Activated naive CD4-positive, alpha-beta T cell treated with Interleukin-2 at 50 U/mL for 16 hours (primary cell): ENCODE measurements at places on chromosomes 3 and 15.

DNA sequence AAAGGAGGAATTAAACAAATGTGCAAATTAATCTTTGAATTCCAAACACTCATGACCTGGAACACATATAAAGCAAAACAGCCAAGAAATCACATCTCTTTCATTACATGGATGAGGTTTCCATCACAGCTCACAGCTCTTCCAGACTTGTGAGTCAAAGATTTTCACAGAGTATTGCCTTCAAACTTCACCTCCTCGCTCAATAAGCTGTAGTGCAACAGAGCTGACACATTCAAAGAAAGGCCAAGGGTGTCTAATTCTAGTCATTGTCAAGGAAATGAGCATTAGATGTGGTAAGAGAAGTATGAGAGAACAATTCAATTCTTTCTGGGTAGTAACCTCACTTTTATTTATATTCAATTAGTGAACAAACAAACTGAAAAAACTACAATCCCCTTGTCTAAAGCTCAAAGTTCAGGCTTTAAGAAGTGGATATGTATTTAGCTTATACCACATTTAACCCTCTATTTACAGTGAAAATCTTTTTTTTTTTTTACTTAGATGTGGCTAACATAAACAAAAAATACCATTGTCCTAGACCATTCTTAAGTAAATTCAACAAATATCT, 11.9 kb downstream of the WDR72 start:
- DNase-seq = no peak

DNA sequence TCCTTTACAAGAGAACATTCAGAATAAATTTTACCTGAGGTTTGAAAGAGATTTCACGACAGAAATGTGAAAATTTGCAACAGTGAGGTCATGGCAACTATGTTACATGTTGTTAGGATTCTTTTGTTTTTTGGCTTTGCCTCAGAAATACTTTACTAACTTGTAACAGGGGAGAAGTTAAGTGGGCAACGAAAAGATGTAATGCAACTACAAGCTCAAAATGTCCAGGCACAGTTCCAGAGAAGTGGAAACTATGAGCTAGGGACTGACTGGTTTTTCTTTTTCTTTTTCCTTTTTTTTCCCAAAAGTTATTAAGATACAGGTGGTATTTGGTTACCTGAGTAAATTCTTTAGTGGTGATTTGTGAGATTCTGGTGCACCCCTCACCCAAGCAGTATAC, 111.5 kb upstream of the PPP2R3A start:
- no peak for DNase-seq

DNA sequence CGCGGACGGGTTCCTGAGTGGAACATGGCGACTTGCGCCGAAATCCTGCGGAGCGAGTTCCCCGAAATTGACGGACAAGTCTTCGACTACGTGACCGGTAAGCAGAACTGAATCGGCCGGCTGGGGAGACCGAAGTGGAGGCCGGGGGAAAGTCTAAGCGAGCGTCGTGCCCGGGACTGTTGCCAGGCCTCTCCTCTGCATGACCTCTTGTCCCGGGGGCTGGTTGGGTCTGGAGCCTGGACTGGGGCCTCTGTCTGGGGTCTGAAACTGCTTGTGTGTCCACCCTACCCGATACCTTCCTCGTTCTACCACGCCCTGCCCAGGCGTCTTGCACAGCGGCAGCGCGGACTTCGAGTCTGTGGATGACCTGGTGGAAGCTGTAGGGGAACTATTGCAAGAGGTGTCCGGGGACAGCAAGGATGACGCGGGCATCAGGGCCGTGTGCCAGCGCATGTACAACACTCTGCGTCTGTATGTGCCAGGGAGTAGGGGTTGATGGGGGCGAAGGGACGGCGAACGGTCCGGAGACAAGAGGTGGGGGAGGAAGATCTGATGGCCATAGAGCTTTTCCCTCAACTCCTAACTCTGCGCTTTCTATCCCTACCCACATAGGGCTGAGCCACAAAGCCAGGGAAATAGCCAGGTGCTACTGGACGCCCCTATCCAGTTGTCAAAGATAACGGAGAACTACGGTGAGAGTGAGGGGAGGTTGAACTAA, at the start of gene ABCF3:
ABCF3 (plus strand) TSS at position 16 of the 718 bp plus-strand sequence; CDS start at position 25, 9 bp downstream.
- no peak for DNase-seq

DNA sequence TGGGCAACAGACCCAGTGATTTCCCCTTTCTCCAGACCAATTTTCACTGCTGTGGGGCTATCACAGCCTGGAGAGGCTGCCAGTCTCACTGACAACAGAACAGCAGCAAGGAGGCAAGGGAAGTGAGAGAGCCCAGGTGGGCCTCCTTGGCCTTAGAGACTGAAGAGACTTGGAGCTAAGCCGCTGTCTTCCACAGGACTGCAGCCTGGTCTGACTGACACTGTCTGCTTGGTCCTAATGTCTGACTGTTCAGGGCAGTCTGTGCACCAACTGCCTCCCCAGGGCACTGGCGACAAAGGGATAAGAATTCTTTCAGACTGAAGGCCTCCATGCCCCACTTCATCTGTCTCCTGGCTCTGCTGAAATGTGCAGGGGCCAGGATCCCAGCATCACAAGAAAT, 11.5 kb downstream of the POMGNT2 start:
- DNase-seq = no peak

- no peak for DNase-seq
Measured at GRCh38 chr15:99106417-99107220, 1.7 kb downstream of the SYNM start.

DNA sequence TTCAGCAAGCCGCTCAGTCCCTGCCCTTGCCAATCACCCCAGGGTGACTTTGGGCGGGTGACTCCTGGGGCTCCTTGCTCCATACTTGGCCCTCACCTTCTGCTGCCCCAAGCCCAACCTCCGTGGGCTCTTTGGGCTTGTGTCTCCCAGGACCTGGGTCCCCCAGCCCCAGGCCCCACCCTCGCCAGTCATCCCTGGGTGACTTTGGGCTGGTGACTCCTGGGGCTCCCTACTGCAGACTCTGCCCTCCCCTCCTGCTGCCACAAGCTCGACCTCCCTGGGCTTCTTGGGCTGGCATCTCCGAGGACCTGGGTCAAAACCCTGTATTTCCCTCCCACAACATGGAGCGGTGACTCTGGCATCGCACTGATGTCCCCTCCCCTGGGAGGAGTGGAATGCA, 151.5 kb downstream of the GOLGA6L4 start:
- DNase-seq = no peak

GRCh38 chr15:51623386-51623938, 891 bp upstream of the DMXL2 start:
- DNase-seq = no peak

DNA sequence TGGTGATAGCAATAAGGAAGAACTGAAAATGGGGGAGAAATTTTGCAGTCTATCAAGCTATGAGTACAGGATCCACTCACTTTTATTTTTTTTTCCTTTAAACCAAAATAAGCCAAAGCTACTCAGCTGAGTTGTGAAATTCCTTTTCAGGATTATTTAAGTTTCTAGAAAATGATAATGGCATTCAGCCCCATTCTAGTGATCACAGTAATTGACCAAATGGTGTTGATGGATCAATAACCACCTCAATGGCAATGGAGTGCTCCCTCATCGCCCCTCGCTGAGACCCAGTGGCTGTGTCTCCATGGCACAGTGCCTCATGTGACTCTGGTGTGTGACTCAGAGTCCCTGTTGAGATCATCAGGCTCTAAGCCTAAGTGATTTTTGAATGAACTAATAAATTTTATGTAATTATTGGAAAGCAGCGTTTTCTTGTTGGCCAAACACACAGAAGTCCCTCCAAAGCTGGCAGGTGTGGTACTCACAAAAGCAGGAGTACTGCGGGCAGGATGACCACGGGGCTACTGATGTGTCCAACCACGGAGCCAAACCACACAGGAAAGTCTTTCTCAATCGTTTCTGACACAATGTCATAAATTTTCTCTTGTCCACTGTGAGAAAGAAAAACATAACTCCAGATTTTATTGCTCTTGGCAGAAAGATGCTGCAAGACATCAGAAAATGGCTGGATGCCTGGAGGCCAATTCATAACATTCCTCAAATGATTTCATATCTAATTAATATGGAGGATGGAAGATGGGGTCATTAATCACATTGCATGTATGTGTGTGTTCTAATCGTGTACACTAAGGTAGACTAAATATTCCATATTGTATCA, 14.4 kb upstream of the STARD5 start:
- no peak for DNase-seq

DNA sequence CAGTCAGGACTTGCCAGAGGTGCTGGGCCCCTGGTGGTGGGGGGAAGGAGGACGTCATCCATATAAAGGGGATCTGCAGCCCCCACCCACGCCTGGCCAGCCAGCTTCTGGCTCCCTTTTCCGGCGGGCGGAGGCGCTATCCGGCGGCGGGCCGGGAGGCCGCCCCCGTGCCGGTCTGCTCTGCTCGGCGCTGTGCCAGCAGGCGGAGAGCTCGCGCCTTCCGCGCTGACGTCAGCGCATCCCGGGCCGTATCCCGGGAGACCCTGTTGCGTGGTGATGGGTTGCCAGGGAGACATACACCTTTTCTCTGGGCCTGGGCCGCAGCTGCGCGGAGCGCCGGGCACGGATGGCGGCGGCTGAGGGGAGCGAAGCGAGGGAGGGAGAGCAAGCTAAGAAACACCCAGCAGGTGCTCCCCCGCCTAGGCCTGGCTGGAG, 1.1 kb downstream of the FAM131A start:
- DNase-seq = no peak

- DNase-seq = no peak
Measured at GRCh38 chr15:101504373-101504772, 14.9 kb upstream of the PCSK6 start.

- DNase-seq = no peak
Measured at GRCh38 chr15:64398575-64398974, 10.9 kb downstream of the TRIP4 start.

DNA sequence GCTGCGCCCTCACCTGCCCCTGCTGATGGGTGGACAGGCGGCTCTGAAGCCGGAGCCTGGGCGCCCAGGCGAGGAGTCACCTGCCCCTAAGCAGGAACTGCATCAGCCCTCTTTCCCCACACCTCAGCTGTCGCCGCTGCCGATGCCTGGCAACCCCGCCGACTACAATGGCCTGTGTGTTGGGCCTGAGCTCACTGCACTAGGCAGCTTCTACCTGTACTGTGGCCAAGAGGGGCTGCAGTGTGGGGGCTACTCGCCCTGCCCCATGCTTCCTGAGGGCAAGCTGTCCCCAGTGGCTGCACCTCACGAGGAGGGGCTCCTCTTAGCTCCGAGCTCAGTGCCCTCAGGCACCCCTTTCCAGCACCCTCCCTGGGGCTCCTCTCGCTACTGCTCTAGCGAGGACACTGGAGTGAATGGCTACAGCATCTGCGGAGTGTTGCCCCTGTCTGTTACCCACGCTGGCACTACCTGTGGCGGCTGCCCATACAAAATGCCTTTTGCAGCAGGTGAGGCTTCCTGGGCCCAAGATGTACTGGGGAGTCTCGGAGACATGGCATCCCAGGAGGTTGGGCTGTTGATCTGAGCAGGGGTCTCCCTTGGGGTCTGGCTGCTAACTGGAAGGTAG, 11.3 kb upstream of the CHST14 start:
- no peak for DNase-seq

DNA sequence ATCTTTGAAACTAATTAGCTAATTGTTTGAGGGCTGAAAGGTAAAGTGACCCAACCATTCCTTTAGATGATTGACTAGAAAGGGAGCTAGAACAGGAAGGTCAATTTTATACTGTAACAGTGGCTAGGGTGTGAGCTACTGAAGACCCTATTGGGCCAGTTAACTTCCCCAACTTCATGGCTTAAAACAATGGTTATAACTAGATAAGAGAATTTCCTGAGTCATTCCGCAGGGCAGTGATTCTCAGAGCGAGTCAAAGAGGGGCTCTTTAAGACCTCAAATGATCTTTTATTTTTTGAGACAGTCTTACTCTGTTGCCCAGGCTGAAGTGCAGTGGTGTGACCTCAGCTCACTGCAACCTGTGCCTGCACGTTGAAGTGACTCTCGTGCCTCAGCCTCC, 33.7 kb upstream of the TTBK2 start:
- DNase-seq = no peak

GRCh38 chr3:31917303-31918005, 63.6 kb downstream of the OSBPL10 start:
- DNase-seq = no peak

DNA sequence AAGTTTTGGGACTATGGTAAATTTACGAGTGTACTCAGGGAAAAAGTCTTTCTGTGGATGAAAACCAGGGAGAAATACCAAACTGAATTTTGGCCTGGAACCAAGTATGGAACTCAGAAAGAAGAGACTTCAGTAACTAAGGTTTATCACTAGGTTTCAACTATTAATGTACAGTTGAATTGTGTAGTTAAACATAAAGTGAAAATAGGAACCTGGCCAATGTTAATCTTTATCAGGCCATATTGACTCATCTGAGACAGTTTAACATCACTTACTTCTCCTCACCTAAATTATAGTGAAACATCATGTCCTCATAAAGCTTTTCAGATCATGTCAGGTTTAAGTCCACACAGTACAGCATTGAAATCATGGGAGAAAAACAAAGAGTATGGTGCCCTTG, 197.7 kb downstream of the LSAMP start:
- DNase-seq = no peak

- DNase-seq = no peak
Measured at GRCh38 chr3:63390710-63391230, 112.7 kb downstream of the SYNPR start.

DNA sequence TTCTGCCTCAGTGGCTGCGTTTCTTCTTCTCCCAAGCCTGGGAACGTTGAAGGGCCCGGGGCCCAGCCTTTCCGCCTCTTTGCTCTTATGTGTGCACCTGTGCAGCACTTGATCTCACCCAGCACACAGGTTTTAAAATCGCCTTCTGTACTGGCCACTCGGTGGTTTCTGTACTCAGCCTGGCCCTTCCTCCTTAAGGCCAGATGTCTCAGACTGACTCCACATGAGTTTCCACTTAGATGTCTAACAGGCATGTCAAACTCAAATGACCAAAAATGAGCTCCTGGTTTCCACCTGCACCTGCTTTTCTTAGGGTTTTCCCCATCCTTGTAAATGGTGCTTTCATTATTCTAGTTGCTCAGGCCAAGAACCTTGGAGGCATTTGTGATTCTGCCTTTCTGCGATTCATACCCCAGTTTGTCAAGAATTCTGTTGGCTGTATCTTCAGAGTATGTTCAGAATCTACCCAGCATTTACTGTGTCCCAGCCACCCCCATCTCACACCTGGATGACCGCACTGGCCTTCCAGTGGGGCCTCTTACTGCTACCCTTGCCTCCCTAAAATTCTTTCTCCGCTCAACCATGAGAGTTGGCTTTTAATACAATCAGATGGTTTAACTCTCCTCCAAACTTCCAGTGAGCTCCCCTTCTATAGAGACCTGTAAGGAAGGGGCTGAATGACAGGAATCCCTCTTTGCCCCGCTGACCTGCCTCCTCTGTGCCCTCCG, 2.2 kb upstream of the TRAK1 start:
- no peak for DNase-seq

DNA sequence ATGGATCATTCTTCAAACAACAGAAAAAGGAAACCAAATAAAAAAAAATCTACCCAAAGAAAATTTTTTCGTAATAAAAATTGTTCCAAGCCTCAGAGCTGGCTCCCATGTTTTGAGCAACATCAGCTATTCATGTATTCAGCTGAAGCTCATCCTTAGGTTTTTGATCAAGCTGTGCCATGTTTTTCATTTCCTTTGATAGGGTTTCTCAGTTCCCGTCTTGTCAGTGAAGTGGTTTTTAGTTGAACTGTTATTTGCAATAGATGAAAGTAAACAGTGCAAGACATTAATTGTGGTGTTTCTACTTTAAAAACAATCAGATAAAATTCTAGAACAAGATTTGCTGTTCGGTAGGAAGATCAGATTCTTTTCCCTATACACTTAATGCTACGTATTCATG, 55.4 kb upstream of the SPTSSB start:
- DNase-seq = no peak
